ENCODE measurements at places on chromosomes 3 and 15.
A peak's percentile ranks its signal among the peaks of the same experiment; 100 is the strongest.

GRCh38 chr3:138282836-138283235 lies 46.8 kb downstream of the NME9 start:
- DNase-seq: no peak

GRCh38 chr3:128366136-128366535 lies 100.6 kb downstream of the DNAJB8 start:
- no peak for DNase-seq

GRCh38 chr3:55906896-55907295 lies 419.8 kb upstream of the WNT5A start:
- DNase-seq: no peak

DNA sequence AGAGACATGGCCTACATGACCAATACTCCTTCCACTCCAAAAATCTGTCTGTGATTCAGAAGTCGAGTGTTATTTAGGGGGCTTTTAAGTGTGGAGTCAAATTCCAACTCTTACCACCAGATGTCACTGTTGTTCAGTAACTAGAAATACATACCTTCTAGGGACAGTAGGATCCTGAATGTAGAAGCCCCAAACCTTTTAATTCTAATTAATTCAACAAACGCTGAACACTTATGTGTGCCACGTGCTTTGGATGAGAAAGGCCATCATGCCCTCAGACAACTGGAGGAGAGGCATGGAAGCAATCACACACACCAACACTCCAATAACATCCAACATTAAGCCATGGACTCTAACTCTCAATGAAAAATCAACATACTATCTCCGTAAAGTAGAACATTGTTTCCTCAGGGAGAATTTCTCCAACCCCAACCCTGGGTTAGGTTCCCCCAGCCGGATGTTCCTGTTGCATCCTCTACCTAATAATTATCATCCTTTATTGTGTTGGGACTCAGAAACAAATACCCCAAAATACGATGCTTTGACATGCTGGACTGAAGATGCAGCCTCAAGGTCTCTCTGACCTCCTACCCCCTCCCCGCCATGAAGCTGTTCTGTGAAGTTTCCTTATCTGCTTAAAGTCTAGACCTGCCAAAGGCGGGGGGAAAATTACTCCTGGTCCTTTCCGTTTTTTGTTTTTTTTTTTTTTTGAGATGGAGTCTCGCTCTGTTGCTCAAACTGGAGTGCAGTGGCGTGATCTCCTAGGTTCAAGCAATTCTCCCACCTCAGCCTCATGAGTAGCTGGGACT lies 8.0 kb upstream of the CCDC13 start:
- no peak for DNase-seq

DNA sequence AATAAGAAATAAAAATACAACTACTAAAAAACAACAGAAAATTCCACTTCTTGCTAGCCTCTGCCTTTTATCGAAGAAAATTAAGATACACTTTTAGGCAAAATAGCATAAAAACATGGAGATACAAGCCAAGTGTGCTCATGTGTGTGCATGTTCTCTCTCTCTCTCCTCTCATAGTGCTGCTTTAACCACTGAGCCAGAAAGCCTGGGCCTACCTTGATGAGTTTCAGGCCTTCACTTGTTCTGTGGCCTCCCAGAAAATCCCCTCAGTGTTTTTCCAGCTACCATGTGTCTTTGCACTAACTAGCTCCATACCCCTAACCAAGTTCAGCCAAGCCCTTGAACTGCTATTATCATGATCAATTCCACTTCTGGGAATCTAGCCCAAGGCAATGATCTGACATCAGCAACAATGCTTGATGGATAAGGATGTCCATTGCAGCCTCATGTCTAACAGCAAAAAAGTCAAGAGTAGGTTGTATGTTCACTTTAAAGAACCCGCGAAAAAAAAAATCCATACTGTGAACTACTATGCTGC lies 18.1 kb downstream of the CYP11A1 start:
- DNase-seq: no peak

GRCh38 chr3:31581660-31582059 lies 48.9 kb downstream of the STT3B start:
- no peak for DNase-seq

DNA sequence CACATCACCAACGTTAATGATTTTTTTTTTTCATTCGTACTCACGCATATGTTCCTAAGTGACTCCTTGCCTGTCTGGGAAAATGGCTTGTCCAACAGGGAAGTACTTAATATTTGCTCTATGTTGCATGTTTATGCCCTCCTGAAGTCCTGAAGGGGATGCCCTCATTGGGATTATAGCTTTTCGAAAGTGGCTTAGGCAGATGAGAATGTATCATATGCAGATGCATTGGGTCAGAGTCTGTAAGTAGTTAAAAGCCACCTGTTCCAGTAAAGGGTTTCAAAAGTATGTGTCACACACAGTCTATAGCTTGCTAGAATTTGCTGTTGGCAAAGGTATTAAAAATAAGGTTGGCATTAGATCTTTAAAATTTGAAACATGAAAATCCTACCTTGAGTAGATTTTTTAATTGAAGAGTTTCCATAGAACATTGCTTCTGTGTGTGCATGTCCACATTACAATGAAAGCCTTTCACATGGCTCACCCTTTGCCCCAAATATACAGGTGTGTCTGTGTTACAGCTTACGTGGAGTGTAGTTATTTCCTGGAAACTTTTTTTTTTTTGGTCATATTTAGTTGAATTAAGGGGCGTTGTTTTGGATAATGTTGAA lies 2.1 kb downstream of the ABHD17C start:
- no peak for DNase-seq

DNA sequence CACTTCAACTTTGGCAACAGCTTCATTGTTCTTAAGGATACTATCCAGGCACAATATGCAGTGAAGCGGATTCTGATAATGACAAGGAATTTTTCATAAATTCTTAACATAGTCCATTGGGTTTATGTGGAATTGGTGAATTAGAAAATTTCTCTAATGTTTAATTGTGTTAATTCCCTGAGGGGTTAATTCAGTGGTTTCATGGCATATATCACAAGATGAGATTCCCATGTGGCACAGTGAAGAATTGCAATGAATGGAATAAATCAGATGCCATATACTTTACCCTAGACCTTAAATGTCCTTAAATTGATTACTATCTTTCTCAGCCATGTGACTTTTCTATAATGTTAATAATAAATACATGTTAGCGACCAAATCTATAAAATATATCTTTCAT lies 1244.1 kb downstream of the ROBO2 start:
- no peak for DNase-seq

DNA sequence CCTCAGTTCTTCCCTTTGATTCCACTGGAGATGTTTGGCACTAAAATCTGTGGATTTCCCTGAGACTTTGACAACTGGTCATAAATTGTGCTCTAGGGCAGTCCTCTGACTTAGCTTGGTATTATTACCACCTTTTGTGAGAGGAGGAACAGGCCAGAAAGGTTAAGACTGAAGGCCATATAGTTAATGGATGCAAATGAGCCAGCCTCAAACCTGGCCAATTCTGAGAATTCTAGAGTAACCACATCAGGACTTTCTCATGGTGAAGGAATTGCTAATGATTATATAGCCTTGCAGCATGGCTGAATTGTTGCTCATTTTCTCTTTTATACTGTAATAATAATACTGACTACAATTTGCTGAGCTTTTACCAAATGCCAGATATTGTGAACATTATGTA lies 162.5 kb downstream of the CADPS start:
- no peak for DNase-seq

GRCh38 chr3:63351159-63352007 lies 73.3 kb downstream of the SYNPR start:
- DNase-seq: no peak

DNA sequence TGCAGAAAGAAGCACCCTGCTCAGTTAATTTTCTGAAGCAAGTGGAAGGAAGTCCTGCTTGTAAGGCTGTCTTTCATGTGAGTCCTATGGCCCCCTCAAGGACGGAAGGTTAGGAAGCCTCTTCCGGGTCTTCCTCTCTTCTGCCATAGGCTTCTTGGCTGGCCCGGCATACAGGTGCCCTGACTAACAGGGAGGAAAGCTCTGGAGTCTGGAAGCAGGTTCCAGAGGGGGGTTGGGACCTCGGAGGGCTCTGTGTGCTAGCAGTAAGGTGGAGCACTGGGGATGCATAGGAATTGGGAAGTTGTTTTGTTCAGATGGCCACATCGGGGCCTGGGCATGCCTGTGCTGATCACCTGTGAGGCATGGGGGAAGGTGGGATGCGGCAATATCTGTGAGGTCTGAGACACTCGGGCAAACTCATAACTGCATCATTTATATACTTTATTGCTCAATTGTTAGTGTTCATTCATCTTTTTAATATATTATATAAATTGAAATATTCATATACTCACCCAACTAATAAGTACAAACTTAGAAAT lies 49.6 kb downstream of the TRAK1 start:
- DNase-seq: no peak

GRCh38 chr15:25508369-25509002 lies 69.7 kb upstream of the UBE3A start:
- no peak for DNase-seq

- DNase-seq: peak; percentile 26
Measured at GRCh38 chr15:40776537-40777141, 6.9 kb downstream of the C15orf62 start.

DNA sequence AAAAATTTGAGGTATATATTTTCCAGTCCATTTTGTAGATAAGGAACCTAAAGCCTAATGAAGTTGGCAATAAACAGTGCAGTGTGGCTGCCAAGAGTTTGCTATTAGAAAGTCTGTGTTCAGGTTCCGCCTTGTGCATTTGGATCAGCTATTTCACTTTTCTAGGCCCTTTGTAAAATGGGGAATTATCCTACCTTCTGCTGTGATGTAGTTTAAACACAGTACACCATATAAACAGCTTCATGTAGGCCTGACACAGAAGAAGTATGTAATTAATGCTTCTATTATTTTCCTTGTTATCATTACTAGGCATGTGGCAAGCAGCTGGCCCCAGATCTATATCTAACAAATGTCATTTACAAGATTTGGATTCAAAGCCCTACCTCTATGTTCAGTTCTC lies 456.3 kb downstream of the GABRG3 start:
- DNase-seq: no peak

- no peak for DNase-seq
Measured at GRCh38 chr3:98589331-98590036, 3.9 kb downstream of the CPOX start.

DNA sequence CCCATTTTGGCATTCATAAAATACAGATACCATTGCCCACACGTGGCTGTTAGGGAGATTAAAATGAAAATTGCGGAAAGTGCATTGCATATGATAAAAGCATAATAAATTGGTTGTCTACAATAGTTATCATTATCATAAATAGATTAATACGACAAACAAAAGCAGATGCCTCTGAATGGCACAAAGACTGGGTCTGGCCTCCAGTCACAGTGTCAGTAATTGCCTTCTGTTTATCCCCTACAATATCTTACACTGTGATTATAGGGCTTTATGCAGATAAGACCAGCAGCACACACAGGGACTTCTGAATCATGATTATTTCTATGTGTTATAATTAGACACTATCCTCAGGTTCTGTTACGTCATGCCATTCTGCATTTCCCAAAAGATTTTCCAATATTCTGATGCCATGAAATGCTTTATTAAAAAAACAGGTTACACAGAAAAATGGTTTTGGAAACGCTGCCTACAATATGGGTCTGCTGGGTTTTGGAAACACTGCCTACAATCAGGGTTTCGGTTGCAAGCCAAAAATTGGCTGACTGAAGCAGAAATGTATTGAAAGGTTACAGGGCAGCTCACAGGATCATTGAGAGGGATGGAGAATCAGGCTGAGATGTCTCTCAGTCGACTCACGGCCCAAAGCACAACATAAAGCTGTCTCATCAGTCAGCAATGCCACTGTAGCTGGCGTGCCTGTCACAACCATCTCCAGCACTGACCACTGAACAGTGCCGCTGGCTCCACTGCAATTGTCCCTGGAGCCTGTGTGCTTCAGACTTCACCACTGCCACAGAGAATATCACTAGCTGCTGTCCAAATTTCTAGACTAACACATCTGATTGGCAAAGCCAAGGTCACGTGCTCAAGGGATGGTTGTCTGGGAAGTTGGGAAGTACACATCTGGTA lies 248.1 kb downstream of the ERC2 start:
- no peak for DNase-seq

DNA sequence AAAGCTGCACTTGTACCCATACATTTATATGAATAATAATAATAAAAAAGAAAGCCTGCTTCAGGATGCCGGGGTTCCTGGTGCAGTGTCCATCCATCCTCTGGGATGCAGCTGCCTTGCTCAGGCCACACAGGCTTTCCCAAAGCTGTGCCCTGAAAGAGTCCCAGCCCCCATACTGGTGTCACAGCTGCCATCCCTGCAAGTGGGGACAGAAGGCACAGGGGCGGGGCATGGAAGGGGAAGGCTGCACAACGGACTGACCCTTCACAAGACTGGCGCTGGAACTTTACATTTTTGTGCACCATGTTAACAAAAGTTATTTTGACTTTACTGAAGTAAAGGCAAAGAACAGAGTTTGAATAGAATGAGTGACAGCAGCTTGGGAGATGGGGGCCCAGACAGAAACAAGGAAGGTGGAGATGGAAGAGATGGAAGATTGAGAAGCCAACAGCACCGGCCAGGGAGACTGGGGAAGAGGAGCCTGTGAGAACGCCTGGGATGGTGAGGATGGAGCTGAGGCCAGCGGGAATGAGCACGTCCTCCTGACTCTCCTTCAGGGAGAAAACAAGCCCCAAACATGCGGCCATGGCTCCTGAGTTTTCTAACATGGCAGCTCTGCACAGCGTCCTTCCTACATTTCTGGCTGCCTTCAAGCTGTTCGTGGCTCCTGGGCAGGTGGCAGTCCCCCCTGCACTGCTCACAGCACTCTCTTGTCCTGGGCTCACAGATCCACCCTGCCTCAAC lies 73.1 kb downstream of the ABTB1 start:
- no peak for DNase-seq

- no peak for DNase-seq
Measured at GRCh38 chr15:66819084-66819483, 117.0 kb downstream of the SMAD6 start.

- no peak for DNase-seq
Measured at GRCh38 chr3:157199841-157200240, 39.9 kb upstream of the CCNL1 start.

GRCh38 chr3:191715585-191715984 lies 254.6 kb downstream of the PYDC2 start:
- DNase-seq: no peak

GRCh38 chr15:46576646-46577395 lies 942.0 kb downstream of the SQOR start:
- DNase-seq: no peak

GRCh38 chr3:62600033-62600432 lies 226.7 kb upstream of the FEZF2 start:
- DNase-seq: no peak

- no peak for DNase-seq
Measured at GRCh38 chr15:98776607-98777281, 128.4 kb downstream of the IGF1R start.

DNA sequence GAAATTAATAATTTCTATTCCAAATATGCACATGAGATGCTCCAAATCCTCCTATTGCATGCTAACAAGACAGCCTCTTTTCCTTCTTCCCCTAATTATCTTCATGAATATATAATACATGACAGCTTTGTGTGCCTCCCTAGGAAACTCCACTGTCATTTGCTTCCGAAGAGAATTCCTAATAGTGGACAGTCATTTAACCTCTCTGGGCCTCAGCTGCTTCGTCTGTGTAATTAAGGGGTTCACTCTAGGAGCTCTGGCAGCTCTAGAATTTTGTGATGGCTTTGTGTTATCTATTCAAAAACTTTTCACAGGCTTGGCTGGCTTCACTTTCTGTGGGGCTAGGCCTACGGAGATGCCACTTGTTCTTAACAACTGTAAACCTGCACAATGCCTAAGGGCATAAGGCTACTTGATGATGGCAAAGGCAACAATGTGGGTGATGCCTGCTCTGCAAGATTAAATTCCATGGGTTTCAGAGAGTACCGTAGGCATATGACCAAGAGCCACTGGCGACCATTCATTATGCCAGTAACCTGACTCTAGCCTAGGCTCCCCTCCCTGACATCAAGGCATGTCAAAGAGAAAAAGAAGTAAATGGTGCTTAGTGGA lies 333.8 kb upstream of the UMPS start:
- DNase-seq: no peak

All from stimulated activated CD4-positive, alpha-beta T cell treated with anti-CD3 and anti-CD28 coated beads, Interleukin-15, amount 100 ng/mL, for 48 hours (primary cell).